Transverse colon (tissue), 4 donors: ENCODE measurements at places on chromosomes 16 and 17. TPM values are rescaled to one million over a fixed set of nuclear protein-coding genes. Genes with fewer than 3 reads are reported as not detected.

Gene KRTAP9-4
- not detected for total RNA-seq

Gene SMIM5
- 31.3 TPM for total RNA-seq

Gene DNAH17
- not detected for total RNA-seq

Gene CNEP1R1
- 21.6 TPM for total RNA-seq

Gene CCL4
- not detected for total RNA-seq

Gene MT1X
- 420 TPM for total RNA-seq

Gene HS3ST2
- 4.0 TPM for total RNA-seq

Gene SNF8
- total RNA-seq, result 62.2 TPM

Gene WNK4
- total RNA-seq, result 54.2 TPM

Gene HS3ST3A1
- total RNA-seq, result 1.9 TPM

Gene ACSM2A
- not detected for total RNA-seq

Gene GRAP
- total RNA-seq, result 8.7 TPM
